ENCODE measurements at places on chromosomes 6 and 20.

DNA sequence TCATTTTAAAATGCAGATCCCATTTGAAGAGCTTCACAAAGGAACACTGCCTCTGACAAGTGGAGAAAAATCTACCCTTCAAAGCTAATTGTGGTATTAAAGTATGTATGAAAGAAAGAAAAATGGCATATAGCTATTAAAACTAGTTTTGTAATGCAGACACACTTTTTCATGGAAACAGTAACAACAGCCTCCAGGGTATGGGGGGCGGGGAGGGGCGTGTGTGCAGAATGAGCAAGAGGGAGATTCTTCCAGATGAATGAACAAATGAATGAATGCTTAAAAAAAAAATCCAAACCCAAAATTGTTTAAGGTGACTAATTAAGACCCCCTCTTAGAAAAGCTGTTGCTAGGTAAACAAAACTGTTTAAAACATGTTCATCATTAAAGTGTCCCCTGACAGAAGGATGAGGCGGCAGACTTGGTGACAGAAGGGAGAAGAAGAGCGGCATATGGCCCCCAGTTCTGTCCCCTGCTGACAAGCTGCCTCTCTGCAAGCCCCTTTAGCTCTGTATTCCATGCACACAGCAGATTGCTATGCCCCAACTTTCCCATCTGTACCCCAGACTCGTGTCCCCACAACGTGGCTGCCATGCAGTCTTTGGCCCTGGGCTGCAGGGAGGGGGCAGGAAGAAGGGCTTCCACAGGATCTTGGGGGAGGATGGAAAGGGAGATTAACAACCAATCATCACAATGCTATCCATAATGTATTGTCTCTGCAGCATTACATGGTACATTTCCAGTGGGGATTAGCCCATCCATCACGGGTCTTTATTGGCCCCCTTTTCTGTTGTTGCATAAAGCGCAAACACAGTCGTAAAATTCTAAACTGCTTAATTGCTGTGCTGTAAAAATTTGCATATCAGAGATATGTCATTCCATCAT lies 108.4 kb upstream of the OLIG3 start:
- no peak for DNase-seq

GRCh38 chr6:27752038-27752885 lies 159.9 kb downstream of the OR2B2 start:
- no peak for DNase-seq

GRCh38 chr6:145279993-145280392 lies 455.3 kb downstream of the EPM2A start:
- no peak for DNase-seq

DNA sequence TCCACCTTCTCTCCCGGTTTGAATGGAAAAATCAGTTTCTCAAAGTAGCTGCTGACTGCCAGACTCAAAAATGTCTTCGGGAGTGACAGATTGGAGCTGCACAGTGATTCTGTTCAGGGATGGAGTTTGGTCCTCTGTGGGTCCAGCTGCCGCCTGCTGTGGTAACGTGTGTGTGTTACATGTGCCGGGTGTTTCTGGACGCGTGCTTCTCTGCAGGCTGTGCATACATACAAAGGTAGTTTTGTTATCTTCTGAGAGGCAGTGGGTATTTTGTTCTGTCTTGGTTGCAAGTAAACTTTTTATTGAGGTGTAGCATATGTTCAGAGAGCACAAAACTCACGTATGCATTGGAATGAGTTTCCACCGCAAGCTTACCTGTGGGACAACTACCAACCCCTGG lies 41.3 kb upstream of the NAA20 start:
- no peak for DNase-seq

DNA sequence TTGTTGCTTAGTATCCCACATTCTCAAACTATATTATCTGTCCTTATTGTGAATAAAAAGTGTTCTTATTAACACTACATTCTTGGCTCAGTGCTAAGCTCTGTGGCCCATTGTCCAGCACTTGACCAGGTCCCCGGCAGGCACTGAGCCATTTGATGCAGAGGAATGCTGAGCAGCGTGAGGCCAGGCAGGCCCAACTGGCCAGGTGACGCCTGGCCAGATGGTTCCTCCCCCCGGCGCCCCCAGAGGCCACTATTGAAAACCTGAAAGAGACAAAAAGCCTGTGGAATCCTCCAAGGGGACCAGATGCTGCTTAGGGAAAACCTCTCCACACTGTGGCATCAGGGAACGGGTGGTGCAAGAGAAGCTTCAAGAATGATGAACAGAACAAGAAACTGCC lies 597.5 kb upstream of the JAG1 start:
- DNase-seq = no peak

DNA sequence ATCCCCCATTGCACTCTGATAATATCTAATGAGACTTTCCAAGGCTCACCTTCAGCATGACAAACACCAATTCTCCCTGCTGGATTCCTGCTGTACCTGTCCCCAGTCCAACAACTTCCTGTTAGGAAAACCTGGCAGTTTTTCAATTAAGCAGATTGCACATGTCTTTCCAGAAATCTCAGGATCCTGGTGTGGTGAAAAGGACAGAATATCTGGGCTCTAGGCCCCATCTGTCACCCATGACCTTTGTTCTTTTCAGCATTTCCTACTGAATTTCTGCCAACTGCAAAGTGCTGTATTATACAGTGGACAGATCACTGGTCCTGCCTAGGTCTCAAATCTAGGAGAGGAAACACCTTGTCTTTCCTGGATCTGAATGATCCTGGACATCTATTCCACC lies 27.7 kb upstream of the DTNBP1 start:
- no peak for DNase-seq

DNA sequence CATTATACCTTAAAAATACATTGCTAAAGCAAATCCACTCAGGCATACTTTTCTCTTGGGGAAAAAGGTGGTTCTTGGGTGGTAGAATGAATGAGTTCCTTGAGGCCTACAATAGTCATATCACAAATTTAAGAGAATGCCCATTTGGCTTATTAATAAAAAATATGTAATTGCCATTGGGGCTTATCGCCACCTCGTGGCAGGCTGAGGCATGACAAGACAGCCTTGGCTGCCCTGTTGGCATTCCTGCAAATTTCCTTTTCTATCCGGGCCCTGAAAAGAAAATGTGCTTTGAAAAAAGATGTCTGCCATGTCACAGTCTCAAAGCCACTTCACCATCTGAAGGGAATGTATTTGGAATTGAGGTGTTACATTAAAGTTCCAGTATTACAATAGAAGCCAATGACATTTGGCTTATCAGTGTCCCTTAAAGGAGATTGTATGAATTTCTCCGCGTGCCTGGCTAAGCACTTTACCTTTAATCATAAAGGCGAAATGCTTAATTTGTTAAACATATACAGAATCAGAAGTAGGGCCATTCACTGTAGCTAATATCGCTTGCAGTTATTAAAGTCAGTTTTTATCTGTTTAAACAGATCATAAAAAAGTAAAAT lies 188.3 kb upstream of the ZFP64 start:
- DNase-seq = no peak

DNA sequence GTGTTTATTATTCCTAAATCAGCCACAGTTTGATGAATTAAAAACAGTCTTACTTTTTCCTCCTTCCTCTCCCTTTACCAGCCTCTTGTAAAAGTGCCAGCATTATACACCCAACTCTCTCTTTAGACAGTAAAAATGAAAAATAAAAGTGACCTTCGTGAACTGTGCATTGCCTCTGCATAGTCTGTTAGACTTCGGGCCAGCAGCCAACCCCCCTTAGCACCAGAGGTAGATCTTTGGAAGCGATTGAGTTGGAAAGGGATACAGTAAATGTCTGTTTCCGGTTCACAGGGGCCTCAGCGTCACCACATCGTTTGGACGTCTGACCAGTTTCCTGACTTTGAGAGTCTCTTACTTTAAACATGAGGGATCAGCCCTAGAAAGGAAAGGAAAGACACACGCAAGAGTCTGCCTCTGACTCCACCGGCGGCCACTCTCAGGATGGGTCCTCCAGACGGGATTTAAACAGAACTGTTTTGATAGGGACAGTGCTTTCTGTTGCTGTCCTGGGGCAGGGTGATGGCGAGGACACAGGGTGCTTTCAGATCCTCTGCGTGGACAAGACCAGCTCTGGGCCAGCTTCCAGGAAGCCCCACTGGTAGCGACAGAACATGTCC lies 206.6 kb upstream of the PREP start:
- DNase-seq = no peak

DNA sequence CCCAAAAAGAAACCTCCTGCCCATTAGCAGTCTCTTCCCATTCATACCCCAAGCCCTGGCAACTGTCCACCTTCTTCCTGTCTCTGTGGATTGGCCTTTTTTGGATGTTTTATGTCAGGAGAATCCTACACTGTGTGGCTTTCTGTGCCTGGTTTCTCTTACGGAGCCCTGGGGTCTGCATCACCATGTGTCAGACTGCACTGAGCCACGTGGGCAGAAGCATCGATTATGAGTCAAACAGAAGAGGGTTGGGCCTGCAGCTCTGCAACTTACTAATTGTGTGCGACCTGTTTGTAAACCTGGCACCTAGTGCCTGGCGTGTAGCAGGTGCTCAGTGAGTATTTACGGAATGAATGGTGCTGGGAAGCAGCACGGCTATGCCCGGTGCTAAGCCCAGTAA lies 62.6 kb downstream of the IGF2R start:
- no peak for DNase-seq

DNA sequence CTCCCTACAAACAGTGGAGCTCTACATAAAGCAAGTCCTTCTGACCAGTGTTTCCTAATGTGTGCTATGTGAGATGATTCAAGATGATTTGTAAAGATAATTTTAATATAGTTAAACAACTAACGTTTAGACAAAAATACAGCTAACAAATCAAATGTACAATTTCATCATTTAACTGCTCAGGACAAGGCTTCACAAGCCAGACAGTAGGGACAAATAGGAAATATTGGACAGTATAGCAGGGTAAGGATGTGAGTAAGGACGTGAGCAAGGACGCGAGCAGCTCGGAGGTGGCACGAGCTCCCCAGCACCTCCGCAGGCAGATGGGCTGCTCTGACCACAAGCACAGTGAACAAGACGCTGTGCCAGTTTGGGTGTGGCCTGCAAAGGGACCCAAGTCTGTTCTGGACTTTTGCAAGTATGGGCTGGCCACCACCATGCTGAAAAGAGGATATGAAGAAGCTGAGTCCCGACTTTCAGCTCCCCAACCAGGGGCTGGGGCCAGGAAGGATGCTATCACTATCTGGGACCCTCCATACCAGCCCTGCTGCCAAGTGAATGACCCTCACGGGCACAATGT lies 14.5 kb downstream of the DIDO1 start:
- DNase-seq = no peak

GRCh38 chr6:14873101-14873500 lies 372.8 kb upstream of the JARID2 start:
- DNase-seq = no peak

DNA sequence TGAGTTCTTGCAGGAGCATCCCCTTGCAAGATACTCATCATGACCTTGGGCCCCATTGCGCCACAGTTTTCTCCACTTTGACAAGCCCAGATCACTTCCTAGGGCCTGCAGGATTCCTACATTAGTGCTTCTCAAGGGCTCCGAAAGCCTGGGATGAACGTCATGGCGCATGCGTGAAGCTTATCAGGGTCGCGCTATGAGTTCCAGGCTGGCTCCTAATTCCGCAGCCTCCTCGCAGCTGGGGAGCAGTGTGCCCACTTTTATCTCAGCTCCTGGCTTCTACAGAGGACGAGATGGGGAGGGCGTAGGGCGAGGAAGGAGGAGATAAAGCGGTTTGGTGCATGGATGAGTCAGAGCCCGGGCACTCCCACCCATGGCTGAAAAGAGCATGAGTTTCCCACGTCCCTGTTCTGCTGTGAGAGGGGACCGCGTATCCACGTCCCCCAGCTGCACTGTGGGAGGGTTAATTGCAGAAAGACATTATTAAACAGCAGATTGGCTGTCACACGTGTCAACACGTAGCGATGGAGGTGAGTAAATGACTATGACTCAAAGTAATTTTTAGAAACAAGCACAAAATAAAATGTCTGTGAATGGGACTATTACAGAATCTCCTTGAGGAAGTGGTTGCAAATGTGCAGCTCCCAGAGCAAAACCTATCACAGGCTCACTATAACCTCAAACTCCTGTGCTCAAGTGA lies 72.9 kb upstream of the DSP start:
- DNase-seq = peak; percentile 10

DNA sequence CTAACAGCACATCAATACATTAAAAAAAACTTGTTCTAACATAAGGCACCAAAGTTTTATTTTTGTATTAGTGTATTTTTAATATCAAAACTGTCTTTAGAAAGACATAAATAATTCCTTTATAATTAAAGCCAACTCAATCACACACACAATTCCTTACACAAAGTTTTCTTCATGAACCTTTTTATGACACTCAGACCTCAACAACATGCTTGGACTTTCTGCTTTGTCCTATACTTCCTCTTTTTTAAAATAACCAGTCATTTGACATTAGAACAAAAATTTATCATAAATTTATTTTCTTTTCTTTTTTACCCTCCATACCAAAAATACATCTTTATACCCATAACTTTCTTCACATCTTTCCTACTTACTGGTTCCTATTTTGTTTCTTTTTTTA lies 292.0 kb upstream of the ARID1B start:
- DNase-seq = no peak

DNA sequence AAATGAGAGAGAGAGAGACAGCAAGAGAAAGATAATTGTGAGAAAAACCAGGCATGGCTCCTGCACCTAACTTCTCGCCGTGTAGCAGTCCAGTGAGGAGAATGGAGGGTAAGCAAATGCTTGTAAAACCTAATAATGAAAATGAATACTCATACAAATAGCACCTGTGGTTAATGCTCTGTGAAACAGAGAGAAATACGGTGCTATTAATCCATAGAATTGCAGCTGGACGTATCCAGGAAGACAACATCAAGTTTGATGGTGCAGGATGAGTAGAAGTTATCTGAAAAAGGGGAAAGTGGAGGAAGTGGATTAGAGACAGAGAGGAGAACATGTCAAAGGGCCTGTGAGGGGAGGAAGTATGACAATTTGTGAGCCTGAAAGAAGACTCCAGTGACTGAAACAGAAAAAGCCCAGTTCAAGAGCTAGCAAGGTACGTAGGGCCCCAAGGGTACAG lies 89.4 kb upstream of the PAK5 start:
- DNase-seq = no peak

DNA sequence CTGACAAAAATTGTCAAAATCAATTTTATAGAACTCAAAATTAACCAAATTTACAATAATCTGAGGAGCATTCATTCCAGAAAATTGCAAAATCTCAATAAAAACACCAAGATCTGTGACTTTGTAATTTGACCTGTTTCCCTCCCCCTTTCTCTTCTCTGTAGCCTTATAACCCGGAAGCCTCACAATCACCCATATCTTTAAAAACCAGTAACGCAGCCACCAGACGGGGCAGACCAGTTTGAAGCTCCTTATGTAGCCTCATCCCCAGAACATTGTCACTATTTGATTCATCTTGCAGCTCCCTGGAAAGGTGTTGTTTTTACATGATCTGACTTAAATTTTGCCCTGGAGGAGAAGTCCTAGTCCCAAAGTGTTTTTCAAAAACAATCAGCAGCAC lies 27.5 kb upstream of the TGM6 start:
- DNase-seq = no peak

GRCh38 chr20:62159839-62160238 lies 16.3 kb downstream of the SS18L1 start:
- DNase-seq = peak; percentile 85
